Mucosa of gallbladder (tissue), 1 donor: ENCODE measurements at places on chromosomes 2 and 18. TPM values are rescaled to one million over a fixed set of nuclear protein-coding genes. Genes with fewer than 3 reads are reported as not detected.
A peak's percentile ranks its signal among the peaks of the same experiment; 100 is the strongest.

Gene EPG5
- total RNA-seq, result 25.7 TPM

Gene MERTK
- total RNA-seq, result 20.4 TPM

Gene RFX8
- 0.29 TPM for total RNA-seq

Gene TMEM185B
- 21.6 TPM for total RNA-seq

Gene TCF23
- total RNA-seq, result 0.12 TPM

Gene METAP1D
- total RNA-seq, result 2.7 TPM

Gene CPO
- 0.23 TPM for total RNA-seq

Gene MOCOS
- total RNA-seq, result 7.5 TPM

Gene PHLPP1
- total RNA-seq, result 33.2 TPM

Gene TNFRSF11A
- total RNA-seq, result 38.9 TPM

Gene EN1
- total RNA-seq, result not detected

Gene CHST9
- 19.5 TPM for total RNA-seq

- DNase-seq, result no peak
These were observed 376.4 kb upstream of the ZEB2 start for GRCh38 chr2:144896341-144896740.

DNA sequence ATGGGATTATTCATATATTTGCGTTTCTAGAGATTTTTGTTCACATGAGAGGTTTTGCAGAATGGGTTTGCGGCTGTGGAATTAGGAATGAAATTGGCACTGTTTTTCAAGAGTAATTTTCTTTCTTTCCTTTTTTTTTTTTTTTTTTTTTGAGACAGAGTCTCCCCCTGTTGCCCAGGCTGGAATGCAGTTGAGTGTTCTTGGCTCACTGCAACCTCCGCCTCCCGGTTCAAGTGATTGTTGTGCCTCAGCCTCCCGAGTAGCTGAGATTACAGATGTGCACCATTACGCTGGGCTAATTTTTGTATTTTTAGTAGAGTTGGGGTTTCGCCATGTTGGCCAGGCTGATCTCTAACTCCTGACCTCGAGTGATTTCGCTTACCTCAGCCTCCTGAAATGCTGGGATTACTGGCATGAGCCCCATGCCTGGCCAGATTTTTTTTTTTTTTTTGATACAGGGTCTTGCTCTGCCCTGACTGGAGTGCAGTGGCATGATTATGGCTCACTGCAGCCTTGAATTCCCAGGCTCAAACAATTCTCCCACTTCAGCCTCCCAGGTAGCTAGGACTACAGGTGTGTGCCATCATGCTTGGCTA, 65.3 kb downstream of the MIB1 start:
- no peak for DNase-seq

DNA sequence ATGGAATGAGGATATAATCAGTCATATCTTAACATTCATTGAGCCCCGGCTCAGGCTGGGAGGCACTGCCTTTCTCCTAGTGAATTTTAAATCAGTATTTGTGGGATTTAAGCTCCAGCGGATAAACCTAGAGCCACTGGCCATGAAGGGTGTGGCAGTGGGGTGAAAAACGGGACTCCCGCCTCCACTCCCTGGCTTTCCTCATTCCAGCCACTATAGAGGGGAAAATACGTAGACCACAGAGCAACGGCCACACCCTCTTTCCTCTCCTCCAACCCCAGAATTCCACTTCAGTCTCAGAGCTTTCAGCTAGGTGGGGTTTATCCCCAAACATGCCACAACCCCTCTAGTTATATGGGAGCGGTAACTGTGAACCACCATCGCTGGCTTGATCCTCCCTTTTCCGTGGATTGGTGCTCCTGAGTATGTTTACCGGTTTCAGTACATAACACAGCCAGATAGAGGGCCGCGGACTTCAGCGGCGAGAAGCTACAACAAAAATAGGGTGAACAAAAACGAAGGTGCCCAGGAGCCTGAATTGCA, 70.6 kb upstream of the ITGB6 start:
- no peak for DNase-seq

- no peak for DNase-seq
These were observed 24.4 kb downstream of the CRYGD start for GRCh38 chr2:208099682-208100470.

- DNase-seq, result no peak
These were observed 120.4 kb downstream of the MAP3K20 start for GRCh38 chr2:173196080-173196479.

GRCh38 chr18:23179416-23179815, 44.1 kb downstream of the CABLES1 start:
- DNase-seq, result no peak

DNA sequence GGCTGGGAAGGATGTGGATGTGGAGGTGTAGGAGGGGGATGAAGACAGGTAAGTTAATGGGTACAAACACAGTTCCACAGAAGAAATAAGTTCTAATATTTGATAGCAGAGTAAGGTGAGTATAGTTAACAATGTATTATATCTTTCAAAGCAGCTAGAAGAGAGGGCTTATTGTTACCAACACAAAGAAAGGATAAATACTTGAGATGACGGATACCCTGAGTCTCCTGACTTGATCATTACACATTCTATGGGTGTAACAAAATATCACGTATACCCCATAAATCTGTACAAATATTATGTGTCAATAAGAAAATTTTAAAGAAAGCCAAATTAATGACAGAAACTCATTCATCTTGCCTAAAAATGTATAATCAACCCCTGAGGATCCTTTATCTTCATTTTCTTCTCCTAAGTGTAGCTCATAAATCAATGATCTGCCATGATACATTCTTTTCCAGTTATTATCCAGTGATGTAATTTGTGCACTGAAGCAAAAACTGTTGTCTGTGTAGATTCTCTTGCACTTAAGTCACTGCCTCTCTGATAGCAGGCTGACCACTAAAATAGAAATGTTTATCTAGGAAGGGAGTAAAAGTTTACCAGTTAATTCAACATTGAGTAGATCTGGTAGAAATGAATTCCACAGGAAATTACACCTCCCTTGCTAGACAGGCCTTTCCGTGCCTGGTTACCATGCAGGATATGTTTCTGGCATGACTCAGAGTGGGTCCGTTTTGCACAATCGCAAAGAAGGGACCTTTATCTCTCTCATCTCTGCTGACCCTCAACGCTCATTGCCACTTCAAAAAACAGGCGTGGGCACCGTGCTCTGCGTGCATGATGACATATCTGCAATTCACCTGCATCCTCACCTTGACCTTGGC, 249.7 kb upstream of the NCKAP5 start:
- DNase-seq, result no peak

DNA sequence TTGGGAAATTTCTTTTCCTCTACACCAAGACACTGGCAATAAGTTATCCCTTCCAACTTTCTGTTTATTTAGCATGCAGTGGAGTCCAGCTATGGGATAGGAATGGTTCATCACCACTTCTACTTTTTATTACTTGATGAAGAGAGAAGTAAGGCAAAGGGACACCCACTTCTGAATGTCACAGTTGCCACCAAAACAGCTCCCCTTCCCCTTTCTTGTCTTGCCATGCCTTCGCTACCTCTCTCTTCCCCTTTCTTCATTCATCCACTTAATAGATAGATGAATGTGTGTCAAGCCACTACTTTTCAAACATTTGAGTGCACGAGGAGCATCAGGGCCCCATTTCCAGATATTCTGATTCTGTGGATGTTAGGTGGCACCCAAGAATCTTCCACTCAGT, 59.6 kb downstream of the KCTD18 start:
- no peak for DNase-seq

GRCh38 chr18:56436651-56437050, 201.7 kb downstream of the TXNL1 start:
- no peak for DNase-seq

GRCh38 chr18:30925795-30926194, 116.7 kb downstream of the DSC3 start:
- no peak for DNase-seq

- peak; percentile 17 for DNase-seq
These were observed 472.2 kb upstream of the DCC start for GRCh38 chr18:51867767-51868166.

DNA sequence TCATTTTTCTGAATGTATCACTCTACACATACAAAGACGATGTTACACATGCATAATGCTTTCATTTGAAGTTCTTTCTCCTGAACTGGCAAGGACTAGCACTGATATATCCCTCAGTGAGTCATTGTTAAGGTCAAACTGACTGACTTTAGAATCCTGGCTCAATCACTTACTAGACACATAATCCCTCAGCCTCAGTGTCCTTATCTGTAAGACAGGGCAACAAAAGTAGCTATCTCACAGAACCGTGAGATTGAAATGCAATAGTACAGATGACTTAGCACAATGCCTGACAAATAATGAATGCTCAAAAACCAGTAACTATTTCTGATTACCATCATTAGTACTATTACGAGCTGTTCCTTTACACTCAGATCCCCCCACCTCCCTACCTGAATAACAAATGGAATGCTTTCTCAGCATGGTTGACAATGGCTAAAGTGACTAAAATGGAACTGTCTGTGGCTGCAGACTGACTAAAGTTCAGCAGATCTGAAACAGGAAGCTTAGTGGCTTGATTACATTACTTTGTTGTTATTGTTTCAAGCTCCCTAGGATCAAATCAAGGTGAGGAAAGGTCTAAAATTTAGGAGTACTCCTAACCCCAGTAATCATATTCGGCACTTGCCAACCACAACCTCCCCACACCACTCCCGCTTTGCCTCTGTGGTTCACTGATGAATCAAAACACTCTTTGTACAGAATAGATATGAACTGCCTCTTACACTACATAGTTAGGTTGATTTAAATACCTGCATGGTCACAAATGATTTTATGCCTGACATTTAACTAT, 35.8 kb upstream of the CACNB4 start:
- DNase-seq, result no peak

- DNase-seq, result peak; percentile 79
These were observed 86.8 kb downstream of the FMNL2 start for GRCh38 chr2:152421521-152422370.

DNA sequence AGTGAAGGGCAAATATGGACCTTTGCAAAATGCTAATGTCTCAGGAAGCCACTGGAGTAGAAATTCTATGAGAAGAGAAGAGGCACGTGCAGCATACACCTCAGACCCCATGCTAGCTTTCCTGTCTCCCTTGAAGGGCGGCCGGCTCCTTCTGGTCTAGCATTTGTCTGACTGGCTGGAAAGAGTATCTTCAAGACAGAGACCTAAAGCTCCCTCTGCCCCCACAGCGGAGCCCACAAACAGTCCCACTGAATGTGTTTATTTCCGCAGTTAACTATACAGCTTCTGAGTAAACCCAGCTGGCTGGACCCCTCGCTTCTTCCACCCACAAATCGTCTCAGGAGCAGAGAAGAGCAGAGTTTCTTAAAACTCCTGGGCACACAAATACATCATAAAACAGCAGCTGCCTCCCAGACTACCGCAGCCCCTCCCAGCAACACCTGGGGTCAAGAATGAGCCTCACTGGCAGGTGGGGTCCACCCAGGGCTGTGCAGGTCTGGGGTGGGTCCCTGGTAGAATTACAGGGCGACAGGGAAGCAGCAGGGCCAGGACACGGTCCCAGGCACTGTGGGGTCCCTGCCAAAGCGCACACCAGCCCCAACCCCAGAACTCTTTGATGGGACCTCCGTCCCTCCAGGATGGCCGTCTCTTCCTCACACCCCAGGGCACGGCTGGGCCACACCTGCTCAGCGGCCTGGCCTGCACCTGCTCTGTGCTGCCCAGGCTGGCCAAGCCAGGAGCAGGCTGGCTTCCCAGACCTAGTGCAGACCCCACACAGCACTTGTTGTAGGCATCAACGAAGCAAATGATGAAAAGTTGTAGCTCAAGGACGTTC, 103.8 kb downstream of the PXDN start:
- DNase-seq, result no peak

GRCh38 chr18:37332628-37333420, 232.8 kb downstream of the CELF4 start:
- no peak for DNase-seq

GRCh38 chr2:224513991-224514390, 71.2 kb downstream of the CUL3 start:
- no peak for DNase-seq

DNA sequence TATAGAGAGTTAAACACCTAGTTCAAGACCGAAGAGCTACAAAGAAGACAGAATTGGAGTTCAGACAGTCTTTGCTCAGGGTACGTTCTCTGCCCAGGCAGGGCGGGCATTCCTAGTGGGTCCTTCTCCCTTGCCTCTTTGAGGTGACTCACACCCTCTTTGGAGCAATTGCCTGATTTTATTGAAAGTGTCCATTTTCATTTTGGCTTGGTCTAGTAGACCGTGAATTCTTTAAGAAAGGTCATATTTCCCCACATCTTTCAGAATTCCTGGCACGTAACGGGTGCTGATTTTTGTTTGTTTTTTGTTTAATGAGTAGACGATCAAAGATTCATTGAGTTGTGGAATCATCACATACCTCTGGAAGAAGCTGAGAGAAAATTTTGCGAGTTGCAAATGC, 871.5 kb downstream of the RNF144A start:
- no peak for DNase-seq

DNA sequence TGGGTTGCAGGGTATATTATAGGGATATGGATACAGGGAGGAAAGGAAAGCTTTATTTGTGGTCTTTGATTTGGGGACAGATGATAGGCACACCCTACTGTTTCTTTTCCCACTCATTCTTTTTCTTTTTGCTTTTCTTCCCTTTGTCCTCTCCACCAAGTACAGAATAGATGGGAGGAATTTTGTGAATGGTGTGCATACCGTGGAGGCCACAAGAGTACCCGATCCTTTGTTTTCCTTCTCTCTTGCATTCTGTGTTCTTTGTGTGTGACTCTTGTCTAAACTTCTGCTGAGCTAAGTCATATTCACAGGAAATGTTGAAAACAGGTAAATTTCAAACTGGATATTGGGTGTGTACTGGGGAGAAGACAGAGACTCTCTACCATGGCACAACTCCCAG, 321.4 kb upstream of the SLC8A1 start:
- no peak for DNase-seq

GRCh38 chr2:192044496-192044895, 150.2 kb downstream of the TMEFF2 start:
- DNase-seq, result no peak

GRCh38 chr18:63444580-63444979, 22.3 kb upstream of the VPS4B start:
- no peak for DNase-seq

- no peak for DNase-seq
These were observed 634 bp downstream of the SPATS2L start for GRCh38 chr2:200306931-200307723.

DNA sequence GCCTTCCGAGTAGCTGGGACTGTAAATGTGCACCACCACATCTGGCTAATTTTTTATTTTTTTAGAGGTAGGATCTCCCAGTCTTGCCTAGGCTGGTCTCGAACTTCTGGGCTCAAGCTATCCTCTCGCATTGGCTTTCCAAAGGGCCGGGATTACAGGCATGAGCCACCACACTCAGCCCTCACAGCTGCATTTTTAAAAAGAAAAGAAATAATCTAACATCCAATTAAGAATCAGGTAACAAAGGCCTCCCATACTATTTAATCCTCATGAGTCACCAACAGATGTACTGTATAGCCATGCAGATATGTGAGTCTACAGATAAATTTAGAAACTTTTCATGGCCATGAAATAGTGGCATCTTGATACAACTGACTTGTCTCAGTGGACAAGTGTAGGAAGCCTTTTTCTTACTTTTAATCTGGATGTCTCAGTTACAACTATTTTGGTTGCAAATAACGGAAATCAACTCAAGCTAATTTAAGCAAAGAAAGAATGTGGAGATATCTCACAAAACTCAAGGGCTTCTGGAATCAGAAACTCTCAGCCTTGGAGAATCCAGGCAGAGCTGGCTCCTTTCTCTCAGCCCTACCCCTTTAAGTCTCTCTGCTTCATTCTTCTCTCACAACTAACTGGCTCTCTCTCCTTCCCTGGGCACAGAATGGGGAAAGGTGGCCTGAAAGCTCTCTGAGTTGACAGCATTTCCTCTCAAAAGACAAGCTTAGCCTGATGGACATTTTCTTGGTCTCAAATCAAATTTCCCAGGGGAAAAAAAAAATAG, 12.8 kb upstream of the PPM1B start:
- no peak for DNase-seq

GRCh38 chr2:42878581-42878980, 86.2 kb upstream of the HAAO start:
- DNase-seq, result no peak
